ENCODE measurements at places on chromosomes 2 and 18. TPM values are rescaled to one million over a fixed set of nuclear protein-coding genes. Genes with fewer than 3 reads are reported as not detected.

GRCh38 chr2:98039085-98039756 lies 43.5 kb upstream of the TMEM131 start:
- no peak for DNase-seq

- no peak for DNase-seq
Measured at GRCh38 chr2:152201466-152201830, 25.9 kb upstream of the STAM2 start.

DNA sequence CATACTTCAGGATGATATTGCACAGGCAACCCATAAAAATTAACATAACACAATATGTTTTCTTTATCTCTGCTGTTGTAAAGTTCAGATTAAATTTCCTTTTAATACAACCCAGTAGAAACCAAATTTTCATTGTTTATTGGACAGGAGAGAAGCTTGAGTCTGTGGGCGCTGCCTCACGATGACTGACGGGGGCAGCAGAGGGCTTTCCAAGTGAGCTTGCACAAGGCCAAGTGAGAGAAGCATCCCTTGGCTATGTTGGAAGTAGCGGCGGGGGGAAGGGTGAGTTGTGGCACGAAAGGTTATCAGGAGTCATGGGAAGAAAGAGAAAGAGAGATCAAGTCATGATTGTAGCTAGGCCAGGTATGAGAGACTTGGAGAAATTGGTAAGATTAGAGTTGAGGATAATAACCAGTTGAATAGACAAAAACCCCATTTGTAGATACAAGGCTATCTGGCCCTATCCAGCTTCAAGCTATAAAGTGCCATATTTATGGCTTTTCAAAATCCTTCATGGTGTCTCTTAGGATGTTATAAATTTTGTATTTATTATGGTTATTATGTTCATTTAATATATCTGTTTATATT lies 413.7 kb upstream of the FAM98A start:
- no peak for DNase-seq

DNA sequence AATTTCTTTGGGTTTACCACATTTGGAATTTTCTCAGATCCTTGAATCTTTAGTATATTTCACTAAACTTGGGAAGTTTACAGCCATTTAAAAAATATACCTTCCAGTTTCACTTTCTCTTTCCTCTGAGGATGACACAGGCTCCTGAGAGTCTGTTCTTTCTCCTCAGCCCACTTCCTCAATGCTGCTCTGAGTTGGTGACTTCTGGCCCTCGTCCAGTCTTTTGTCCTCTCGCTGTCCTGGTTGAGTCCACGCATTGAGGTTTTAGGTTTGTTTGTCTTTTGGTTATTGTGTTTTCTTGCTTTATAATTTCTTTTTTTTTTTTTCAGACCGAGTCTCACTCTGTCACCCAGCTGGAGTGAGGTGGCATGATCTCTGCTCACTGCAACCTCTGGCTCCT lies 40.7 kb upstream of the GALR1 start:
- no peak for DNase-seq

- no peak for DNase-seq
Measured at GRCh38 chr2:197247083-197247482, 63.5 kb downstream of the ANKRD44 start.

DNA sequence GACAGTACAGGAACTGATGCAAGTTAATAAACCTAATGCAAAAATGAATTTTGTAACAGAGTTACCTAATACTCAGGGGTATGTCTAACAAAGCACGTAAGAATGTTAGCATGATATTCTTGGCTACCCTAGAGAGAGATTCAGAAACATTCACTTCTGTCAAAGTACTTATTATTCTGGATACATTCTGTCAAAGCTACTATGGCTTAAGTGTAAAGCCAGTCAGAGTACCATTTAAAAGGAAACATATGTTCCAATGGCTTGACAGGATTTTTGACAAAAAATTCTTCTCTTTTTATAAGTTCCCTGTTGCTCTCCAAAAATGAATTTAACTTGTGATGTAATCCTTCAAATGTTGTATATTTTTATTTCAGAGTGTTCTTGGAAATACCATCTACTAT lies 85.5 kb downstream of the PIGN start:
- DNase-seq, result no peak

DNA sequence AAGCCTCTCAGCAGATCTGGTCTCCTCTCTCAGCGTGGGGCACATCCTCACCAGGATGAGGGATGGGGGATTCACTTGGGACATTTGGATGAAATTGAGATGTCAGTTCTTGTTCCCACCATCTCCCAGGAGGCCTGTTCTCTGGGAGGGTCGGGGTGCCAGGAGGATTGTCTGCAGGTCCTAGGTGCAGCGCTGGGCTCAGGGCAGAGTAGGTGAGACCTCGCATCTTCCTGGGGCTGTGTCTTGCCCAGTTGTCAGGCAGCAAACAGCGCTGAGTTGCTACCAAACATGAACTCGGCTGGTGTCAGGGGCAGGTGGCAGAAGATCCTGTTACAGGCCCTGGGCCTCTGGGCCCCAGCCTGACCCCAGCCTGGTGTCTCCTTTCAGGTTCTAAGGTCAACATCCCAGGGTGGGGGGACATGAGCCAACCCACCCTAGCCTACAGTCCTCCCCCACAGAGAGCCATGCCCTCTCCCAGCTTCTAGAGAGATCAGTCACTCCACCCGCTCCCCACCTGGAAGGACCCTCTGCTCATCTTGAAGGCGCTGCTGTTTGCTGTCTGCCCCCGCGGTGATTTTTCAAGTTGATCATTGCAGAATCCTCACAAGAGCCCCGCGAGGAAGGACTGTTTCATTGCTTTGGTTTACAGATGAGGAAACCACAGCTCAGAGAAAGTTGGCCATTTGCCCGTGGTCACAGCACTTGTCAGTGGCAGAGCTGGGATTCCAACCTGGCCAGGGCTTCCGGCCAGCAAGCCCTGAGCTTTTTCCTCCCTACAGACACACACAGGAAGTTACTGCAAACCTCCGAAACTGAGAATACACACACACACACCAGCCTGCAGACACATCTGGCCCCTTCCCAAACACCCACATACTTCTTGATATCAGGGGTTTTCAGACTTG lies 83.9 kb downstream of the STPG4 start:
- peak; percentile 71 for DNase-seq

GRCh38 chr18:1020731-1021344 lies 116.2 kb downstream of the ADCYAP1 start:
- DNase-seq, result no peak

- DNase-seq, result peak; percentile 17
Measured at GRCh38 chr2:181953881-181954537, 31.6 kb upstream of the PPP1R1C start.

DNA sequence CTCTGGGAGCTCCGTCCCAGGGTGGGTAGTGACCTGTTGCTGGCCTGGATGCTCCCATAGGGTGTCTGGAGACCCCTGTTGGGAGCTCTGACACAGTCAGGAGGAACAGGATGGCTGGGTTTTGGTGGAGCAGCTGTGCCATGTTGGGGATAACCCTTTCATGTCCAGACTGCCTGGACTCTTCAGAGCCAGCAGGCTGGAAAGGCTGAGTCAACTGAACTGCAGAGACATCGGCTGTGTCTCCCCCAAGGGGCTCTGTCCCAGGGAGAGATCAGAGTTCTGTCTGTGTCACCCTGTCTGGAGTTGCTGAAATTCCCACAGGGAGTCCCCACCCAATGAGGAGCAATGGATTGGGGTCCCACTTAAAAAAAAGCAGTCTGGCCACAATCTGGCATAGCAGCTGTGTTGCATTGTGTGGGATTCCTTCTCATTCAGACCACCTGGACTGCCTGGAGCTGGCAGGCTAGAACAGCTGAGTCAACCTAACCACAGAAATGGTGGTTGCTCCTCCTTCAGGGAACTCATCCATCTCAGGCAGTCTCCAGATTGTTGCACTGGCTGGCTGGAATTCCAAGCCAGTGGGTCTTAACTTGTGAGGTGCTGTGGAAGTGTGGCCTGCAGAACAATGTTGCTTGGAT lies 37.2 kb downstream of the AGPS start:
- DNase-seq, result no peak

GRCh38 chr2:52391621-52392020 lies 1359.7 kb upstream of the NRXN1 start:
- no peak for DNase-seq

- DNase-seq, result no peak
Measured at GRCh38 chr2:170247882-170248393, 70.0 kb downstream of the MYO3B start.

GRCh38 chr2:191013682-191013931 lies 364 bp downstream of the STAT1 start:
- no peak for DNase-seq

DNA sequence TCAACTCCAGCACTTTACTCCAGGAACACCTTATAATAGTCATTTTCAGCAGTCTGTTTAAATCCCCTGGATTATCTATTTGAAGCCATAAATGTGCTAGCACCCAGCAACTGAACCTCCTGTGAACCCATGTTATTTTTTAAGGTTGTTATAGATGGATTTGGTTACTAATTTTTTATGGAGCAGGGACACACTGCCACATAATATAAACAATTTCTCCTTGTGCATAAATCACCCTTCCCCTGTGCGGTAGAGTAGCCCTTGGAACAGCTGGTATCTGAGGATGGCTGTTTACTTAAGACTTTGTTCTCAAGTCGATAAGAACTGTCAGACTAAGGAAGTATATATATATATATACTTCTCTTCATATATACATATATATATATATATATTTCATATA lies 367.4 kb downstream of the EPHA4 start:
- DNase-seq, result no peak

DNA sequence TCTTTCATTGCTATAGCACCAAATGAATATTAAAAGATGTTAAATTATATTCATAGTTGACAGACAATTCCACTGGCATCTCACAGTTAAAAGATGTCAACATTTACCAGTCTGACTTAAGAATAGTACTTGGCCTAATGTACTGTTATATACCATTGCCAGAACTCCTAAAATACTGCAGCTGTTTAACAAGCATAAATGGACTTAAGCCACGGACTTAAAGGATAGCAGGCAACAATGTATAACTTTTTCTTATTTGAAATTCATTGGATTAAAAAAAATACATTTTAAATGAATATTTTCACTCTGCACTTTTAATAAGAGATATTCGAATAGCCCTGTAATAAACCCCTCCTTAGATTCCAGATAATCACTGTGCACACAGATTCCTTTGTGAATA lies 3.8 kb downstream of the TCF4 start:
- DNase-seq, result no peak

DNA sequence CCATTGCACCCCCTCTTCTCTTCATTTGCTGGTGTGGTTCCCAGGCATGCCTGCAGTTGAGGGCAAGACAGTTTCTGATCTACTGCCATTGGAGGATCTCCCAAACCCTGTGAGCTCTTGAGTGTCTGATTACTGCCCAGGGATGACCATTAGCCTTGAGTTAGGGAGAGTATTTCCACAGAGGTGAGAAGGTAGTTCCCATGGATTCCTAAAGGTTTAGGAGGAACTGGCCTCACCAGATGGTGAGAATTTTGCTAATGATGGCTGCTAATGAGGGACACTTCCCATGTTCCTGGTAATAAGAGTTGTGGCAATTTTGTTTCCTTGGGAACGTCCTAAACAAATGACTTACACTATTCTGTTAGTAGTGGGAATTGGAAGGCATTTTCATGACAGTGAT lies 42.5 kb downstream of the PTPRM start:
- DNase-seq, result no peak

DNA sequence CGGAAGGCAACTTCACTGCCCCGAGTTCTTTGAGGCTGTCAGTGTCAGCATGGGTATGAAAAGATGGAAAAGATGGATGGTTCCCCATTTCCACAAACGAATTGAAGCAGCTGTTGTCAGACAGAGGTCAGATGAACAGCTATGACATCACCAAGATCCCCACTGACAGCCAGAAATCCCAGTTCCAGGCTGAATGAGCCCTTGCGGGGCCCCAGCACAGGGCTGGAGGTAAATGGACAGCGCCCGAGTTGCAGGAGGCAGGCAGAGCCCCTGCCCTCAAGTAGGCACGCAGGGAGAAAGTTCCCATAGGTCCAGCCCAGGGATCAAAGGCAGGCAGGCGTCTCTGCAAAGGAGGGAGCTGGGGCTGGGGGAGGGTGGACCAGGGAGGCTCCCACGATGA lies 169.5 kb upstream of the AGAP1 start:
- no peak for DNase-seq

DNA sequence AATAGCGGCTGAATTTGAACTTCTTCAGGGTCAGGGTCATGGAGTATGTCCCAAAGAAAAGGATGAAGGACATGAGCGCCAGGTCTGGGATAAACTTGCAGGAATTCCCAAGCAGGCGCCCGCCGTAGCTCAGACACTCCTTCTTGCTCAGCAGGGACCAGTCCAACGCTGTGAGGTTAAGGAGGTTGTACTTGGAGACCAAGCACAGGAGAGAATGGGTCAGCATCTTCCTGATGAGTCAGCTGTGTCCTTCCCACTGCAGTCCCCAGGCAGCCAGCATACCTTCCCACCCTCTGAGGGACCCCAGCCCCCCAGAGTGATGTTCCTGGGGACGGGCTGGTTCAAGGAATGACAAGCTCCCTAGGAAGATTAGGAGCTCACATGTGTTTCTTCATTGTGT lies 40.9 kb downstream of the MTHFD2 start:
- no peak for DNase-seq

DNA sequence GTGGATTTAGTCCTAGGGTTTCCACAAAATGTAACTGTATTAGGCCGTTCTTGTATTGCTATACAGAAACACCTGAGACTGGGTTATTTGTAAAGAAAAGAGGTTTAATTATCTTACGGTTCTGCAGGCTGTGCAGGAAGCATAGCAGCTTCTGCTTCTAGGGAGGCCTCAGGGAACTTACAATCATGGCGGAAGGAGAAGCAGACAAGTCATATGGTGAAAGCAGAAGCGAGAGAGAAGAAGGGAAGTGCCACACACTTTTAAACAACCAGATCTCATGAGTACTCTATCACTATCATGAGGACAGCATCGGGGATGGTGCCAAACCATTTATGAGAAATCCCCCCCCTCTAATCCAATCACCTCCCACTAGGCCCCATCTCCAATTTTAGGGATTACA lies 9.5 kb upstream of the CCDC68 start:
- DNase-seq, result no peak

HOXD1 gene
- total RNA-seq, result 0.07 TPM

ACTG2 gene
- not detected for total RNA-seq

STK39 gene
- 3.9 TPM for total RNA-seq

APOB gene
- total RNA-seq, result 0.40 TPM

OTOF gene
- total RNA-seq, result 0.26 TPM

WDR33 gene
- total RNA-seq, result 27.0 TPM

NEU2 gene
- total RNA-seq, result not detected

FOXD4L1 gene
- 0.11 TPM for total RNA-seq

NFE2L2 gene
- 29.7 TPM for total RNA-seq

DPP10 gene
- not detected for total RNA-seq

MAP2 gene
- 24.9 TPM for total RNA-seq

CREG2 gene
- 0.81 TPM for total RNA-seq

TEKT4 gene
- total RNA-seq, result not detected

CTIF gene
- total RNA-seq, result 15.2 TPM

MARCHF7 gene
- 116 TPM for total RNA-seq

TUBA3E gene
- not detected for total RNA-seq
